ENCODE measurements at places on chromosomes 16 and 17. TPM values are rescaled to one million over a fixed set of nuclear protein-coding genes. Genes with fewer than 3 reads are reported as not detected.

The MYBBP1A gene
- 36.5 TPM for polyA plus RNA-seq

The TMIGD1 gene
- polyA plus RNA-seq: not detected

The KRT16 gene
- 1.9 TPM for polyA plus RNA-seq

The HSD17B1 gene
- polyA plus RNA-seq: 5.2 TPM

DNA sequence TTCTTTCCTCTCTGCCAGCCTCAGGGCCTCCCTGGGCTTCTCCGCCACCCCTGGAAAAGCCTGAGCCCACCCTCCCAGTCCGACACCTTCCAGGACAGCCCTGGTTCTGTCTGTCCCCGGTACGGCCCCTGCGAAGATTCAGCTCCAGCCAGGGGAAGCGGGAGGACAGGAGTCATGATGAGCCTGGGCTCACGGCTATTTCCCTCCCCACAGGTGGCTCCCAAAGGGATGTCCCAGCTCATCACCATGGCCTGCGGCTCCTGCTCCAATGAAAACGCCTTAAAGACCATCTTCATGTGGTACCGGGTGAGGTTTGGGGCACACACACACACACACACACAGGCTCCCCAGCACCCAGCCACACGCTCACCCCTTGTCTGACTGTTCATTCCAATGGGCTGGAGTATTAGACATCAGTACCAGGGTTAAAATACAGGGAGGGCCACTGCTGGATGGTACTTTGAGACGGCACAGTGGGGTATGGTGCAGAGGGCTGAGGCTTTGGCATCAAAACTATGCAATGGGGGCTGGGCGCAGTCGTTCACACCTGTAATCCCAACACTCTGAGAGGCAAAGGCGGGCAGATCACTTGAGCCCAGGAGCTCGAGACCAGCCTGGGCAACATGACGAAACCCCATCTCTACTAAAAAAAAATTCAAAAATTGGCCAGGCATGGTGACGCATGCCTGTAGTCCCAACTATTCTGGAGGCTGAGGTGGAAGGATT is 32.8 kb downstream of the TMEM186 start:
- no peak for DNase-seq

DNA sequence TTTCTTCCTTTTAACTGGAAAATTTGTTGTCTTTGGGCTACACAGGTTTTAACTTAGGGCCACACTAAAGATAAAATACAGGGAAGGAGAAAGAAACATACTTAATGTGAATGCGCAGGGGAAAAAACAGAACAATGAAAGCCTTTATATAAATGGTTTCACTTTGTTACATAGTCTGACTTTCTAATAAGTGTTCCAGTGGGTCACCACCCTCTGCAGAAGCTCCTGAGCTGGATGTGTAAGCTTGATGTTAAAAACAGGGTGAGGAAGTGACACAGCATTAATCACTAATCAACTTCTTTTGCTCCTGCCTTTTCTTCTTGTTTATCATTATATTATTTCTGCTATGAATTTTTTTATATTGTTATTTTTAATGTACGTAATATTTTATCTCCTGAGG is 445.6 kb upstream of the CA10 start:
- no peak for DNase-seq

DNA sequence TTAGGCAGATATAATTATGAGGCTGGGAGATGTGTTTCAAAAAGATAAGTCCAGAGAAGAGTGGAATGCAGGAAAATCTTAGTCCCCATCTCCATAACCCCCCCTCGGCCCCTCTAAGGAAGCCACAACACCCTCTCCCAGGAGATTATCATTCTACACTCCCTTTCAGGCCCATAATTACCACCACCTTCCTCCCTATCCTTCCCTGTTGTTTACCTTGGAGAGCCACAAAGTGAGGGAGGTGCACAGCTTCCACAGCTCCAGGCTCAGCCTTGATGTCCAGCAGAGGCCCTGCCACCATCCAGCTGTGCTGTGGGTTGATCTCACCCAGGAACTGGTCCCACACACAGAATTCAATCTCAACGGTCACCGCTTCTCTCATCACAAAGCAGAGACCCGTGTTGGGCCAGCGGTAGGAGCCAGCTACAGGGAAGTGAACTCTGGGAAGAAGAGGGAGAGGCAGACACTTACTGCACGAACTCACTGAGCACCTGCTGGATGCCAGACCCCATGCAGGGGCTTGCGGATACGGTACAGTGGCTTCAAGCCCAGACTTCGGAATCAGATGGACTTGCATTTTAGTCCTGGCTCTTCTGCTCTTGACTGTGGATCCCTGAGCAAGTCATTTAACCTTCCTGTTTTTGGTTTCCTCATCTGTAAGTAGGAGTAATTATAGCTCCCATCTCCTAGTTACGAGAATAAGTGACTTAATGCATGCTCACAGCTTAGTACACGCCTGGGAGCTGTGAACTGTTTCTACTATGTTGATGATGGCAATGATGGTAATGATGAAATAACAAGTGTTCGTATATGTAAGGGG is 44.1 kb downstream of the MIS12 start:
- no peak for DNase-seq

DNA sequence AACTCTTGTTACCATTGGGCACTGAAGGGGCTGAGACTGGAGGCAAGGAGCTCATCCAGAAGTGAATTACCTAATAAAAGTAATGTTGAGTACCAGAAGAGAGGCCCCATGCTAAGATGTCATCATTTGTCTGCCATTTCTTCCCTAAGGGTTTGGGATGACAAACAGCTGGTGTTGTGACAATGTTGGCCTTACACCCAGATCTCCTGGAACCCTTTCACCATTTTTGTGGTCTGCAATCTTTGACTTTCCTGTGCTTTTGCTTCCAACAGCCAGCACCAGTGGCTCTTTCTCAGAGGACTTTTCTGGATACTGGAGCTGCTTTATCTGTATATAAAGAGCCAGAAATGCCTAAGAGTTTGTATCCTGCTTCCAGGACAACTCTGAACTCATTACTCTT is 84.1 kb downstream of the SHISA9 start:
- DNase-seq: no peak

DNA sequence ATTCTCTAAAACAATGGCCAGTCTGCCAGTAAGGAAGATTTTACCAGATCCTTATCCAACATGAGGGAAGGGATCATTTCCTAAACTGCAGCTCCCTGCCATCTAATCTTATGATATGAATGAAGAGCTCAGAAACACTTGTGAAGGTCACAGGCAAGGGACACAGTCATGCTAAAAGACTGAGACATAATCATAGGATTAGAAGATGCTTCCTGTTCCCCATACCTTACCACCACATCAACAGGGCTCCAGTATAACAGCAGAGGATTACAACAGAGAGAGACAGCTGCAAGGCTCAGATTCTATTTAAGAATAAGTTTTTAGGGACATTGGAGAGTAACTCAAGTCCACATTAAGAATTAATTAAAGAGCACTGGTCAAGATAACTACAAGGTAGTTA is 93.3 kb downstream of the BRIP1 start:
- no peak for DNase-seq

DNA sequence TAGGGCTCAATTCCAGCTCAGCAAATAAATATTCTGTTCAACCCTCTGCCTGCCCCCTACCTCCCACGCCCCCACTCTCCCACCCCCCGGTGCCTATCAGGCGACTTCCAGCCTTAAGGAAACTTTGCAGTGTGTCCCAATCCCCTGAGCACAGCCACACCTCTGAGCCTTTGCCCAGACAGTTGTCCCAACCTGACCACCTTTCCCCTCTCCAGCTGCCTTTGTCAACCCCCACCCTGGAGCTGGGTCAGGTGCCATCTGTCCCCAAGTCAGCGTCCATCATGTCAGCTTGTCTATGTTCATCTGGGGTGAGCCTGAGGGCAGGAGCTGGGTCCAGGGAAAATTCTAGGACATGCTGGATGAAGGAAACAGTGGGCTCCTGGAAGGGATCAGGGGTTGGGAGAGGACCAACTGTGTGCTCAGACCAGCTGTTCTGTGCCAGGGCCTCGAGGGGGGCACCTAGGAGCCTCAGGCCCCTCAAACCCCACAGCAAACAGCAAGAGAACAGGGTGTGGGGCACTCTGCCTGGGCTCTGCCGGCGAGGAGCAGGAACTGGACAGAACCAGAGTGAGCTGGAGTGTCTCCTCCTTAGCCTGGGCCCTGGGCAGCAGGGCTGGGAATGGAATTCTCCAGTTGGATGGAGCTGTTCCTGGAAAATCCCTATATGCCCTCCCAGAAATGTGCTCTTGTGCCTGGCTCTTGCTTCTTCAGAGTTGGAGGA is 17.8 kb downstream of the CDH16 start:
- no peak for DNase-seq

DNA sequence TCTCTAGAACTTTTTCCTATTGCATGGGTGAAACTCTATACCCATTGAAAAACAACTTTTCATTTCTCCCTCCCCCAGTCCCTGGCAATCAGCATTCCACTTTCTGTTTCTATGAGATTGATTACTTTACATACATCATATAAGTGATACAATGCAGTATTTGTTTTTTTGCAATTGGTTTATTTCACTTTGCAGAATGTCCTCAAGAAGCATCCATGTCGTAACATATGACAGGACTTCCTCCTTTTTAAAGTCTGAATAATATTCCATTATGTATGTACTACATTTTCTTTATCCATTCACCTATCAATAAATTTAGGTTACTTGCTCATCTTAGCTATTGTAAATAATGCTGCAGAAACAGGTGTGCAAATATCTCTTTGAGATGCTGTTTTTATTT is 8.8 kb downstream of the IL21R start:
- DNase-seq: no peak

DNA sequence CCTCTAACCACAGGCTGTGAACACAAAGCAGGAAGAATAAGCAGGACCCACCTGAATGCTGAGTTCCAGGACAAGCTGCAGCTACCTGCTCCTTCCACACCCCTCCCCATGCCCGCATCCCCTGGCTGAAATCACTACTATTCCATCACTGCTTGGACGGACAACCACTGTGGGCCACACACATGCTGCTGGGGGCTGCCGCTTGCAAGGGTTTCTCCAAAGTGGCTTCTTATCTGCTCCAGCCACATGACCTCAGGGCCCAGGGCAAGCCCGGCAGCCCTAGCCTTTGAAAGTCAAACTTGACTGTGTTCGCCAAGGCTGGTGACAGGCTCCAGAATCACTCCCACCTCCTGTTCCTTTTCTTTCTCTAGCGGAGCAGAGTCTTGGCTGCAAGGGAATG is 18.4 kb downstream of the FA2H start:
- no peak for DNase-seq

GRCh38 chr17:77526728-77527350 is 386.1 kb downstream of the SEC14L1 start:
- peak; percentile 71 for DNase-seq

GRCh38 chr17:72372185-72372584 is 251.4 kb downstream of the SOX9 start:
- no peak for DNase-seq

DNA sequence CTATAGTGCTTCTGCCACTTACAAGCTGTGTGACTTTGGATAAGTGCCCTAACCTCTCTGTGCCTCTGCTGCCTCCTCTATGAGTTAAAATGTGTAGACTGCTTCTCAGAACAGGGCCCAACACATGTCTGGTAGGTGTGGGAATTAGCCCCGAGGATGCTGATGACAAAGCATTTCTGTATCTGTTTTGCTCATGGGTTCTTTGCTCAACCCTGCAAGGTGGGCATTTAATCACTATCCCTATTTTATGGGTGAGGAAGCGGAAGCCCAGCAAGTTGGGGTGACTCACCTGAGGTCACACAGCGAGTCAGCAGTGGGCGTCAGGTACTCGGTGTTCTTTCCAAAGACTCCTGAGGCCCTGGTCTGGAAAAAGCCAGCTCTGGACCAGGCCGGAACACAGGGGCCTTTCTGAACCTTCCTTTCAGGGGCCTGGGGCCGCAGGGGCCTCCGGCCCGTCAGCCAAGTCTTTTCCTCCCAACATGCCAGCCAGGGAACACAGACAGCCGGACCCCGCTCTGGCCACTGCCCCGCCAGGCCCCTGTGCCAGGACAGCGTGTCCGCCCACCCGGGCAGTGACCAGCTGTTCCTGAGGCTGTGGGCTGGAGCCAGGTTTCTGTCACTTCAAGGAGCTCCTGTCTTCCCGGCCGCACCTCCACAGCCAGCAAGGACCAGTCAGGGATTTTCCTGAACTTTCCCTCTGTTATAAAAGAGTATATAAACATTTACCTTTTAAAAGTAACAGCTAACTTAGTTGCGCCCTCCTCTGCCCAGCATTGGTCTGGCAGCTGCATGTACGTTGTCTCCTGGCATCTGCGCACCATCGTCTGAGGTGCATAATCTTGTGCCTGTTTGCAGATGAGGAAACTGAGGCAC is 62.5 kb downstream of the SREBF1 start:
- DNase-seq: no peak

- no peak for DNase-seq
Observed at GRCh38 chr17:80422981-80423380, 8.0 kb downstream of the ENDOV start.

- DNase-seq: no peak
Observed at GRCh38 chr16:79181419-79181818, 419.1 kb downstream of the MAF start.
